ENCODE measurements at places on chromosomes 13 and 19. TPM values are rescaled to one million over a fixed set of nuclear protein-coding genes. Genes with fewer than 3 reads are reported as not detected.

Gene NXNL1
- total RNA-seq = not detected

Gene FARP1
- 0.25 TPM for total RNA-seq

Gene SEMA6B
- total RNA-seq = not detected

Gene HCN2
- 0.53 TPM for total RNA-seq

Gene CTXN1
- 0.47 TPM for total RNA-seq

Gene DYRK1B
- total RNA-seq = 4.8 TPM

Gene FAM216B
- total RNA-seq = not detected

Gene SIGLEC9
- total RNA-seq = 0.37 TPM

Gene BRME1
- 5.5 TPM for total RNA-seq

Gene CERS1
- total RNA-seq = 0.16 TPM

- DNase-seq = no peak
Observed at GRCh38 chr13:99709134-99709533, 207.9 kb downstream of the TM9SF2 start.

- DNase-seq = no peak
Observed at GRCh38 chr13:59601993-59602392, 561.7 kb downstream of the DIAPH3 start.

- DNase-seq = no peak
Observed at GRCh38 chr13:79663435-79663834, 182.5 kb downstream of the NDFIP2 start.

DNA sequence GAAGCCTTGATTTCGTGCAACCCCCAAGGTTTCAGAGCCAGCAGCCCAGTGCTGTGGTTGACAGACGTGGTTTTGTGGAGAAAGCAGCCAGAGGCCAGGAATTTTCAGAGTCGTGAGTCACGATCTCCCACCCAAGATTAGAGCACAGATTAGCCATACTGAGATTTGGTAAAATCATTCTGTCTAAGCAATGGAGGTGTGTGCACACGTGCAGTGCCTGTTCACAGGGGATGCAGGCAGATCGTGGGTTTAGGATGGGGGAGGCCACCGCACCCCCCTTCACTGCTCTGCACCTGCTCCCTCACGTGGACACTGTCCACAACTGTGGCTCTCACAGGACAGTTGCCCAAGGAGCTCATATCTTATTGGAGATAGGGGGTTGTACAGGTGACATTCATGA lies 46.6 kb upstream of the GPR183 start:
- no peak for DNase-seq

DNA sequence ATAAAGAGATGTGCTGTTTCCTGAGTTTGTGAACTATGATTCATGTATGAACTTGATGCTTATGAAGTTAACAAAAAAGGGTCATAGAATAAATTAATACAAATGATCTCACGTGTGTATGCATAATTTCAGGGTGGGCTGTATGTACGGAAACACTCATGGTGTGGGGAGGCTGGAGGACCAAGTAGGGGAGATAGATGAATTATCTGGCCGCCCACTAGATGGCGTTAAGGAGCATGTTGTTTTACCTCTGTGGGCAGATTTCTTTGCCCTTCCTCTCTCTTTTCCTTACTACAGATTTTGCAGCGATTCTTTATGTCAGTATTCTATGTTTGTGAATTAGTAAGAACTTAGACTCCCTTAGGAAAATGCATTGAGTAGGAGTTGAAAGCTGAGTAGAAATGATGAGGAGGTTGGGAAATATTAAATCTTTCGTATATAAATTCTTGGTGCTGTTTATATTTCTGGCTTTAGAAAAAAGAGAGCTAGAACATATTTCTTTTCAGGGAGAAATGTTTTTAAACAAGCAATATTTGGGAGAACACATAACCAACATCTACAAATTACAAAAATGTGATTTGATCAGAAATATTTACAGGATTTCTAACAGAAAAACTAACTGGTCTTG lies 47.4 kb upstream of the TMTC4 start:
- peak; percentile 77 for DNase-seq

- peak; percentile 92 for DNase-seq
Observed at GRCh38 chr19:29680447-29680846, 15.2 kb downstream of the PLEKHF1 start.

- peak; percentile 96 for DNase-seq
Observed at GRCh38 chr19:17847538-17848366, at the start of gene JAK3. Gene JAK3 (minus strand): TSS chr19:17847982. CDS start chr19:17844417, 3,565 bp downstream.

GRCh38 chr13:108302279-108302678 lies 32.8 kb downstream of the TNFSF13B start:
- DNase-seq = no peak

DNA sequence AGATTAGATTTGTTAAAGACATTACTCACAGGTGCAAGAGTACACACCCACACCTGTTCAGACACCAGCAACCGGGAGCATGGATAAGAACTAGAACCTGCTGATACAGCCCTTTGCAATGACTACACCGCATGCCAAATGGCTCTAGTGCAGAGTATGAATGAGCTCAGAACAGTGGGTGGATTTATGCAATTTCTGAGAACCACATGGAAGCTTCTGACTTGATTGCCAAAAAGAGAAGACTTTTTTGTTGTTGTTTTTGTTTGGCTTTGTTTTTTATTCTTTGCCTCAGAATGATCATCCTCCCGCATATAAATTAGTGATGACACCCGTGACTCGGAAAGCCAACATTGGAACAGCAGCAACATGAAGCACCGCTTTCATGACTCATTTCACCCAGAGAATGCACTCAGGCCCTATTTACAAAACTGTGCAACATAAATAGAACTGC lies 77.4 kb upstream of the LRCH1 start:
- DNase-seq = no peak

GRCh38 chr19:47676811-47677210 lies 36.4 kb upstream of the EHD2 start:
- DNase-seq = no peak

DNA sequence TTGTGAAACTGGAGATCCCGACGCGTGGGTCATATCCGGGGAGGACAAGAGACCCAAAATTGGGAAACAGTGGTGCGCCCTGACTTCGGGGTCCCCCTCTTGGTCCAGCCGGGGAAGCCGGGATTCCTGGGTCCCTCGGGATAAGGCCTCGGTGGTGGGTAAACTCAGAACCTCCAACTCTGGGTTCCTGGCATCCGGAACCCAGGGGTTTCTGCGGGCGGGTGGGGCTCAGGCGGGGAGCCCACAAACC lies 688 bp downstream of the ZFP36 start:
- DNase-seq = no peak

DNA sequence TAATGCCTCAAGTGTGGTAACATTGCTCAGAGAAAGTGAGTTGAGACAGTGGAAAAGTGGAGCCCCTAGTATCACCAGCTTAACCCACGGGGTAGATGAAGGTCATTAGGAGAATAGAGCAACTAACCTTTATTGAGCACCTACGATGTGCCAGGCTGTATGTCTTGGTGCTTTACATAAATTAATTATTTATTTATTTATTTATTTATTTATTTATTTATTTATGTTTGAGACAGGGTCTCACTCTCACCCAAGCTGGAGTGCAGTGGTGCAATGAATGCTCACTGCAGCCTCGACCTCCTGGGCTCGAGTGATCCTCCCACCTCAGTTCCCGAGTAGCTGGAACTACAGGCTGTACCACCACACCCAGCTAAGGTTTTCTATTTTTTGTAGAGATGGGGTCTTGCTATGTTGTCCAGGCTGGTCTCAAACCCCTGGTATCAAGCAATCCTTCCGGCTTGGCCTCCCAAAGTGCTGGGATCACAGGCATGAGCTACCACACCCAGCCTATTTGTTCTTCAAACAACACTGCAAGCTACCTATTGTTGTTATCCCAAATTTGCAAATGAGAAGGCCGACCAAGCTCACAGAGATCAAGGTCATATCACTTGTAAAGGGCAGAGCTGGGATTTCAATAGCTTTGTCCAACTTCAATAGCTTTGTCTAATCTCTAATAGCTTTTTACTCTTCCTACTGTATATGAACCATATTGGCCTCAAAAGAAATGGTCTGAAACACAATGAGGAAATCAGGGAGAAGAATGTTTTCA lies 79.4 kb downstream of the TM9SF2 start:
- no peak for DNase-seq

DNA sequence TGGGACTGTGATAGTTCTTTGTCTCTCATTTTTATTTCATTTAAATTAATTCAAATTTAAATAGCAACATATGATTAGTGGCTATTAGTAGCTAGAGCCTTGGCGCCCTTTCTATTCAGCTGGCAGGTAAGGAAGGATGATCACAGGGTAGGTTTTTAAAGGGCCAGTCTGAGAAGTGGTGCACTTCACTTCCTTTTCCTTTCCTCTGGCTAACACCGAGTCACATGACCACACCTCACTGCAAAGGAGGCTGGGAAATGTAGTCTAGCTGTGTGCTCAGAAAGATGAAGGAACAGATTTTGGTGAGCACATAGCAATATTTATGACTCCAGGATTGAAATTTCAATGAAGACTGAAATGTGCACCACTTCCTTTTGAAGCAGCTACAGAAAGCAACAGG lies 128.7 kb downstream of the TSHZ3 start:
- DNase-seq = peak; percentile 51

DNA sequence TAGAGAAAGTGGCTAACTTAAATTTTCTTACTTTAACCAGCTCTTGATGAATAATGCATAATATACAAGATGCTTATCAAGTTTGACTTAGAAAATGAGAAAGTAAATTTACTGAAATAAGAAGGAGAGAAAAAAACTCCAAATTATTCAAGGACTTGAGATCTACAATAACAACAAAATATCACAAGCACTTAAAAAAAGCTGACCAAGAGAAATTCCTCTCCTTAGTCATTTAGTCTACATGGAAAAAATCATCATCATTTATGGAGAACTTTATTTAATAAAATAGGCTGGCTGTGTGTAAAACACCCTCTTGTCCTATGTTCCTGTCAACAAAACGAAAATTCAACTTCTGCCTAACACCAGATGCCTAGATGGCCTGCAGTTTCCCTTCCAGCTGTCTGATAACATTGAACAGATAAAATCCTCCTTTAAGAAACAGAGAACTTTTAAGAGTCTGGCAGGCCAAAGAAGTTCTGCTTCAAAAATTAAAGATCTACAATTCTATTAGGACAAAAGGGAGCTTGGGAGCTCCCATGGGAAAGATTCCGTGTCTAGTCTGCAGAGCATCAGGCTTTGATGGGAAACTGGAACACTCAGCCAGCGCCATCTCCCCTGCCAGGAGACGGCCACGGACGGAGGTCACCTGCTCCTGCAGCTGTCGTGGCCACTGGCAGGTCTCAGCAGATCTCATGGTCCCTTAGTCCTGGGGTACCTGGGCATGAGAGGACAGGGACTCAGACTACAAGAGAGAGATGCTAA lies 37.9 kb upstream of the ATP11A start:
- DNase-seq = no peak

- peak; percentile 13 for DNase-seq
Observed at GRCh38 chr19:40802300-40803169, 3.5 kb downstream of the EGLN2 start.

- peak; percentile 37 for DNase-seq
Observed at GRCh38 chr13:60627071-60627686, 230.2 kb downstream of the TDRD3 start.

- no peak for DNase-seq
Observed at GRCh38 chr13:112236016-112236415, 140.1 kb upstream of the SPACA7 start.

- no peak for DNase-seq
Observed at GRCh38 chr19:15471639-15472101, 7.3 kb upstream of the RASAL3 start.

DNA sequence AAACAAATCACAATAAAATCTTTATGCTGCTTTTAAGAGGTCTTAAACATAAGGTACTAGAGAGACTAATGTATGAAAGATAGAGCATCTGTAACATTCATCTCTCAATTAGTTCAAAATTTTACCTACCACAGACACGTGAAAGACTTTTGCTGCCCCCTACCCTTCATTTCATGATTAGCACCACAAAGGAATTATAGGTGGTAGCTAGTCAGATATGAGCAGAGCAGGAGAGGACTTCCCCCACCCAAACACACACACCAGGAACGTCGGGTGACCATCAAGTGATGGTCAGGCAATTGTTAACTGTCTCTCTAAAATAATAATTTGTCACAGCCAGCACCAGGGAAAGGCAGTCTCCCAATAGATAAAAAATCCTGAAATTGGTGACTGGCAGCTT lies 1531.7 kb upstream of the SPRY2 start:
- DNase-seq = no peak

- DNase-seq = no peak
Observed at GRCh38 chr13:93286047-93286446, 59.4 kb downstream of the GPC6 start.

DNA sequence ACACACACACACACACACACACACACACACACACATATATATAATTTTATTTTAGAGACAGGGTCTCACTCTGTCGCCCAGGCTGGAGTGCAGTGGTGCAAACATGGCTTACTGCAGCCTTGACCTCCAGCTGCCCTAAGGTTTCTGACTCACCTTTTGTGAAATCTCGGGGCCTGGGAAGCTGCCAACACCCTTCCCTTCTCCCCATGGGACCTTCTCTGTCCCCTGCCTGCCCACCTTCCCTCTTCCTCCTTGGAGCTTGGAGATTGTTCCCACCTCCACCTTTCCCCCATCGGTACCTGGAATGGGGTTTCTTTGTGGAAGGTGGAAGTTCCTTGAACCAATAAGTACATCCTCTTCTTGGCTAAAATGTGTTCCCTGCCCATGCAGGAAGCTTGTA lies 6.3 kb downstream of the ARRDC5 start:
- DNase-seq = no peak

GRCh38 chr13:113428469-113428865 lies 24.8 kb downstream of the ADPRHL1 start:
- no peak for DNase-seq

GRCh38 chr19:19452243-19453124 lies 47.0 kb downstream of the GATAD2A start:
- no peak for DNase-seq

DNA sequence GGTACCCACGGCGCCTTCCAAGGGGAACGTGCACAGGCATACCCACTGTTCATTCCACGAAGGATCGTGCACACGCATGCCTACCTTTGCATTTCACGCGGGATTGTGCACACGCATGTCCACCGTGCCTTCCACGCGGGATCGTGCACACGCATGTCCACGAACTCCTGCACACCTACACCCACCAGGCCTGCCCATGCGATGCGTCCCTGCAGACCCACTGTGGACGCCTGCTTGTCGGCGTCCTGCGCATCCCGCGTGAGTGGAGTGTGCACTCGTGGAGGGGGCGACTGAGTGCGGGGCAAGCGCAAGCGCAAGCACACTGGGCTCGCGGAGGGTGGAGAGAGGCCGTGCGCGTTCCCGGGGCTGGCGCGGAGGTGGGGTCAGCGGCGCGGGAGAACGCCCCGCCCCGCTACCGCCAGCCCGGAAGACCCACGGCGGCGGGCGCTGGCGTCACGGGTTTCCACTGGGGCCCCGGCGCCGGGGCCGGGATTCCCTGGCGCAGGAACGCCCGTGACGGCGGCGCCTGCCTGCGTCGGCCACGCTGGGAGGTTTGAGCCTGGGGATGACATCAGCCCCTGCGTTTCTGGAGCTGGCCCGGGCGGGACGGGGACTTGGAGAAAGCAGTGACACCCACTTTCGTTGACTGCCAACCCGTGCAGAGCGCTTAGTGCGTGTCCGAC lies 18.7 kb downstream of the GADD45B start:
- DNase-seq = peak; percentile 69

Measured in activated CD4-positive, alpha-beta T cell treated with anti-CD3 and anti-CD28 coated beads for 36 hours (primary cell).